ENCODE measurements at places on chromosomes 3 and 15.

DNA sequence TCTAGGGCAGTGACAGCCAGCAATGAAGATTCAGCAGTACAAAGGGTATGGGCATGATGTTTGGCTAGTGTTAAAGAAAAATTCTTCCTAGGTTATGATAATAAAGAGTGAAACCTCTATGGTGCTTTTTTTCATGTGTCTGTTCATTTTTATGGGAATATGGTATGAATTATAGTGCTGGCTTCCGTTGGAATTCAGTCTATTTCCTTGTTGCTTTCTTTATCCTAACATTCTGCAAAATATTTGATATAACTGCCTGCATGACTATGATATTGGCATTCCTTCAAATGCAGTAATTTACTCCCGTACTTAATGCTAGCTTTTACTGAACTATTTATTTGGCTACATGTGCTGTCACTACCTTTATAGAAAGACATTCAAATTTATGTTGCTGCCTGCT lies 57.6 kb upstream of the ATP11B start:
- no peak for DNase-seq

DNA sequence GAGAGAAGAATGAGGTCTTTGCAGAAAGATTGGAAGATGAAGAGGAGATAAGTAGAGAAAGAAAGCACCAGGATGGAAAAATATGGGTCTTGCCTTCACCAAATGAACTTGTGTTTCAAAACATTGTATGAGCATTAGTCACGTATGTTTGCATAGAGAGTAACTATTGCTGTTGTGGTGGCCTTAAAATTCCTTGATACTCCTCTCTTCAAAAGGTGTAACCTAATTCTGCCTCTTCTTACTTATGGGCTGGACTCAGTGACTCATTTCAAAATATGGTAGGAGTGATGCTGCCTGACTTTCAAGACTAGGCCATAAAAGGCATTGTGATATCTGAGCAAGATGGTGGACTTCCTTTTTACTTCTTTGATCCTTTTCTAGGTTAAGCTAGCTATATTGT lies 228.7 kb upstream of the ZNF385D start:
- no peak for DNase-seq

GRCh38 chr3:193620650-193621049 lies 27.6 kb downstream of the OPA1 start:
- no peak for DNase-seq

DNA sequence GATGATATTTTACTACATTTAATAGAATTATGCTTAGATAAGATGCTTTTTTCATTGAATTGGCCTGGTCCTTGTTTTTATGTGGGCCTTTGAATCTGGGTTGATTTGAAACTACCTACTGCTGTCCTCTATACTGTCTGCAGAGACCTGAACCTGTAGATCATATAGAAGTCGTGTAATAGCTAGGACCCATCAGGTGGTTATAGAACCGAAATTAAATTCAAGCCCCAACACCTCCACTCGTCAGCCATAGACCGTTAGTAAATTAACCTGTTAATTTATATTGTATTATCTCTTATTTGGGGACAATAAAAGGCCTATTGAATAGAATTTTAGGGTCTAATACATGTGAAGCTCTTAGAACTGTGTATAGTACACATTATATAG lies 108.4 kb downstream of the MBNL1 start:
- DNase-seq: no peak

DNA sequence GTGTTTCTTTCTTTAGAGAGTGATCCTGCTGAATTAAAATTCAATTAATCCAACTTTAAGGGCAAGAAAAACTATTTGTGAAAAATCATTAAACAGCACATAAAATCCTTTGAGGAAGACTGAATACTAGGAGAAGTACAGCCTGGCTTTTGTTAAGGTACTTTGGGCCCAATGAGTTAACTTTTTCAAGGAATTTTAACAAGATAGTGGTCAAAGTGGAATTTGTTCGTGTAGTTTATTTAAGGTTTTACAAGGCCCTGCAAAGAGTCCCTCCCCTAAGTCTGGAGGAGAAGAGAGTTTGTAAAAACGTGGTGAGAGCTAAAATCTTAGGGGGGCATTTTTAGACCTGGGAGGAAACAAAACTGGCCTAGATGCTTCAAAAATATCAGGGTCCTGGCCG lies 26.0 kb upstream of the TRIM71 start:
- no peak for DNase-seq

GRCh38 chr15:38846346-38846745 lies 281.7 kb upstream of the RASGRP1 start:
- DNase-seq: no peak

DNA sequence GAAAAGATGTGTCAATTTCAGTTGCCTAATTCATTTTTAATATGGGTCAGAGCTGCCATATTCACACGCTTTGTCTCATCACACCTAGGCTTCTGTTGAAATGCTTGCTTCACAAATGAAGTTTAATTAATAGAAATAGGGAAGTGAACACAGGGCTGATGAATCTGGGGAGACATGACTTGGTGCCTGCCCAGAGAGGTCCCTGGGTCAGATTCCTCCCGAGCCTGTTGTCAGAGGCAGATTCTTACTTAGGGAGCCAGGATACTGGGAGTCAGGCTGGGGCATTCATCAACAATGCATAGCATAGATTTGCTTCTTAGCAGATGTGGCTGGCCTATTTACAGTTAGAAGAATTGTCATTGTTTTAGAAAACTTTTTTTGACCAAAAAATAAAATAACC lies 90.6 kb downstream of the CACNA1D start:
- DNase-seq: no peak

GRCh38 chr3:10185804-10186762 lies 21.4 kb downstream of the IRAK2 start:
- no peak for DNase-seq

DNA sequence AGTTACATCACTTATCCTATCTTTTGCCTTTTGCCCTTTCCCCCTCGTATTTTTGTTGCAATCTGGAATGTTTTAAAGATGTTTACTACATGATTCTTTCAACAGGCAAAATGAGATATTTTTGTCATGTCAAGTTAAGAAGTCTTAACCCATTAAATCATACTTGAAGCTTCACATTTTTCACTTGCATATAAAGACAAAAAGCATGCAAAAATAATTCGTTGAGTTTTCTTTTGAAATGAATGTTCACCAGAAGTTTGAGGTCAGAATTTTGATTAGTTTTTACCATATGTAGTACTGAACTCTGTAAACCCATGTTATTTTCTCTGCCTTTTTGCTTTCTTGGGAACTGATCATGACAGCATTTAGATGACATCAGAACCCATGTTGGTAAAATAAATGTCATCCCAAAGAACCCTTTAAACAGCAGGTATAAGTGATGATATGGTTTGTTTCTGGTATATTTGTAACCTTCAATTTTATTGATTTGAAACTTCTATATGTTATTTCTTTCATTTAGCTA lies 188.5 kb downstream of the GHSR start:
- no peak for DNase-seq

GRCh38 chr3:163832547-163832946 lies 1245.7 kb downstream of the SI start:
- no peak for DNase-seq

- no peak for DNase-seq
These were observed 31.0 kb downstream of the TRIM42 start for GRCh38 chr3:140708815-140709214.

DNA sequence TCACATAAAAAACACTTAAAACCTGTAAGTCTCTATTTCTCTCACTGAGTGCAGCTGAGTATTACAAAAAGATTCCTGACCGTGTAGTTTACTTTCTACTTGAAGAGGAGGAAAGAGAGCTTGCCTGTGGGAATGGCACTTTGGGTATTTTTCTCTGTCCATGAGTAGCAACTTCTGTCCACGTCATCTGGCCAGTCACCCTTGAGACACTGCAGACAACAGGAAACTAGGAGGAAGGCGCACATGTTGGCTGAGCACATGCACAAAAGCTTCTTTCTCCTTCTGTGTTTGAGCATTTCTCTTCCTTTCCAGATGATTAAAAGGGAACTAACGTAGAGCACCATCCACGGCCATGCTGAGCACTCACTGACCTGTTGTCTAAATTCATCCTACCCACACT lies 19.7 kb downstream of the STARD5 start:
- no peak for DNase-seq

- no peak for DNase-seq
These were observed 16.1 kb downstream of the HMG20A start for GRCh38 chr15:77436822-77437221.

GRCh38 chr3:141401095-141401494 lies 32.8 kb downstream of the ZBTB38 start:
- no peak for DNase-seq

DNA sequence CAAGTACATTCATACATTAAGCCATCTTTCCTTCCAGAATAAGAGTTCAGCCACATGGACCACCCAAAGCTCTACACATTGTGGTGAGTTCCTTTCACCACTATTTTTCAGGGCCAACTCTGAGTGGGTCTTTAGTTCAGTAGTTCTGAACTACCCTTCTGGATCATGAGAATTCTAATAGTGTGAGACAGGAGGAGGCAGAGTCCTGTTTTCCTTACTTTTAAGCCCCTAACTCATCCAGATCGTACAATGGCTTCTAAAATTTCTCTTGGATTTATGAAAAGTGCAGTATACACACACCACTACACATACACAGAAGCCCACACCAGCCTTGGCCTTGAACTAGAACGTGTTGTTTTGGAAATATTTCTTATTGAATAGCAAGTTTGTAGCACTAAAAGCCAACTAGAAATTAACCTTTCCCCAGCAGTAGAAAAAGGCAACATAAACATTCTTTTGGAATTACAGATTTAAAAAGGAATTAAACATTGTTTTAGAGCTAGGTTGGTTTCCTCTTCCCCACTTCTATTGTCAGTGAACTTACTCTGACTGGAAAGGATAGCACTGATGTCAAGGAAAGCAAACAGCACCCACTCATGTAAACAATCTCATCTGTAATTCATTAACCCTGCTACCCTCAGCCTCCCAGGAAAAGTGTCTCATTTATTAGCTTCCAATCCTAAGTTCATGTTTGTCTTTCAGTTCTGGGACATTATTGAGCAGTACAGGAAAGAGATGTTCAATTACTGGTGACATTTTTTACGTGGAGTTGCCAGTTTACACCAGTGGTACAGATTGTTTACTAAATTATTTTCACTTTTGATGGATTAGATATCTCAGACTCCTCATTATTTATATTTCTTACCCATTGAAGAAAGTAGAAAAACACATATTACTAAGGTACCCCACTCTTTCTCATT lies 95.7 kb upstream of the AGTR1 start:
- no peak for DNase-seq

- DNase-seq: no peak
These were observed 15.4 kb upstream of the BTLA start for GRCh38 chr3:112514527-112515128.

- no peak for DNase-seq
These were observed 275.8 kb downstream of the SATB1 start for GRCh38 chr3:18149386-18149785.

GRCh38 chr3:50212502-50212901 lies 7.4 kb downstream of the SLC38A3 start:
- DNase-seq: no peak

GRCh38 chr3:155302891-155303290 lies 9.4 kb upstream of the STRIT1 start:
- DNase-seq: no peak

- DNase-seq: no peak
These were observed 19.2 kb downstream of the SNX33 start for GRCh38 chr15:75666823-75667501.

DNA sequence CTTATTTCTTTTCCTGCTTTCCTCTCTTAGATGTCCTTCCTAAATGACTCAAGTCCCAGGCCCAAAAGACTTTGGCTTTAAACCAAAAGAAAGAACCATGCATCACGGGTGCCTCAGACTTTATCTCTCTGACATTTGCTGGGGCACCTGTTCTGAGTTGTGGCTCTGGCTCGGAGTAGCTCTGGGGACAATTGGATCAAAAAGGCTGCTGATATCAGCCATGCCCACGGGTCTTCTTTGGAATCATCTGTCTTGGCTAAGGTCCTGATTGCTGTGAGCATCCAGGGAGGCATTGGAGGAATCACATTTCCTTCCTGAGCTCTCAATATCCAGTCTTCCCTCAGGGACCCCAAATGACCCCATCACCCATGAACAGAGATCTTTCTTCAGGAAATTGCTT lies 59.9 kb downstream of the CLSTN2 start:
- DNase-seq: no peak

GRCh38 chr3:175726228-175726627 lies 867.1 kb downstream of the NAALADL2 start:
- no peak for DNase-seq

GRCh38 chr15:31207246-31207645 lies 105.7 kb upstream of the TRPM1 start:
- DNase-seq: no peak

- DNase-seq: no peak
These were observed 97.8 kb upstream of the MEF2A start for GRCh38 chr15:99467853-99468464.

DNA sequence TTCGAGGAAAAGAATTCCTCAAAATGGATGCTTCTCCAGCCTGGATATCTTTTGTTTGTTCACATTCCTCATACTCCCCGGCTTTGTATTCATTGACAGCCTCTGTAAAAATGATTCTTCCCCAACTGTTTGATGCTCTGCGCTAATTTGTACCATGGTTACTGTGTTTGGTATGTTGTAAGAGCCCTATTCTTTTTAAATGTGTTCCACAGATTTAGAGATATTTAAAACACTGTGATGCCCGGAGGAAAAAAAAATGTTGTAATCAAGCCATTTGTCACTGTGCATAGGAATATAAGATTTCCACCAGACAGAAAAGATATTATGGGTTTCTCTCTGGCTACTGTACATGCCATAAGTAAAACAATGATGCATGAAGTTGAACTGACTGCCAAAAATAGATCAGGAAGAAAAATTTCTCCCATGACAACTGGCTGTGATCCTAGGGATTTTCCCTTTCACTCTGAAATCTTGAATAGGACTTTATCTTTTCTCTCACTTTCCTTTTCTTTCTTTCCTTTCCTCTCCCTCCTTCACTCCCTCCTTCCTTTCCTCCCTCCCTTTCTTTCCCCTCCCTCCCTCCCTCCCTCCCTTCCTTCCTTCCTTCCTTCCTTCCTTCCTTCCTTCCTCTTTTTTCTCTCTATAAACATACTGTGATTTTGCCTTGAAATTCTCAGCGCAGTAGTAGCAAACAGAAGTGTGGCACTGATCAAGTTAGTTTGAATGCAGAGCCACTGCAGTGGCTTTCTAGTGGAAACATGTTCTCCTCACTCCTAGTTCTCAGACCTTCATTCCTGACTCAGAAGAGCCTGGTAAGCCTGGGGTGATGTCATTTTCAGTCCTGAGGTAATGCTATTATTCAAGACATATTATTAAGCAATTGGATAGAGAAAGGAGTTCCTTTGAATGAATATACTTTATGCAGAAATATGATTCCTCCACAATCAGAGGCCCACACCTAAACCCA lies 254.9 kb upstream of the TBL1XR1 start:
- no peak for DNase-seq

GRCh38 chr15:65310431-65311137 lies 6.1 kb downstream of the RNU5B-1 start:
- no peak for DNase-seq

- no peak for DNase-seq
These were observed 63.6 kb downstream of the OSBPL10 start for GRCh38 chr3:31917303-31918005.

DNA sequence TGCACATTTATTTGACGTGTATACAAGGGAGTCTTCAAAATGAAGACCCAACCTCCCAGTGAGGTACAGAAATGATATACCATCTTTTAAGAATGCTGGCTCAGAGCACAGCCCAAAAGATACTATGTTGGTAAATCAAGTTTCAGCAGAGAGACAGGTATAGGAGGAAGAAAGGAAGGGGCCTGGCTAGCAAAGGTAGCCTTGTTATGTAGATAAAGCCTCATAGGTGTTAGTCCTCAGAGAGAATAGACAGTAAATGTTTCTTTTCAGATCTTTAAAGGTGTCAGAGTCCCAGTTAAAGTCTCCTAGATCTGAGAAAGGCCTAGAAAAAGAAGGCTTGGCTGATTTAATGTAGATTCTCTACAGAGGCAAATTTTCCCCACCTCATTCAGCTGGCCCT lies 213.8 kb downstream of the SI start:
- no peak for DNase-seq
